M059J (cell line): ENCODE measurements at places on chromosomes 6 and 20.
A peak's percentile ranks its signal among the peaks of the same experiment; 100 is the strongest.

GRCh38 chr20:56513161-56514150 is 11.1 kb upstream of the FAM209A start:
- no peak for DNase-seq

GRCh38 chr20:61419010-61419409 is 166.9 kb downstream of the CDH4 start:
- no peak for DNase-seq

DNA sequence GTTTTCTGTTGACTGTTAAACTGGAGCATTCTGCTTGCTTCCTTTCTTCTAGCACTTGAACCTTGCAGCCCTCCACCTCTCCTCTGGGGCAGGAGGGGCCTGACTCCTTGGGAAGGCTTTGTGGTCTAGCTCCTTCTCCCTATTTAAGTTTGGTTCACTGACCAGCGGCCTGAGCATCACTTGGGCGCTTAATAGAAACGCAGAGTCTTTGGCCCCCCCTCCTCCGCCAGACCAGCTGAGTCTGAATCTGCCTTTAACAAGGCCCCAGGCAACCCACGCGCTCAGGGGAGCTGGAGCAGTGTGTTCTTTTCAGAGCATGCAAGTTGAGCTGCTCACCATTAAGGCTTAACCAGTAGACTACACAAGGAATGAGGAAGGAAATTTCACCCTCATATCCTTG is 225.7 kb downstream of the NRN1 start:
- no peak for DNase-seq

DNA sequence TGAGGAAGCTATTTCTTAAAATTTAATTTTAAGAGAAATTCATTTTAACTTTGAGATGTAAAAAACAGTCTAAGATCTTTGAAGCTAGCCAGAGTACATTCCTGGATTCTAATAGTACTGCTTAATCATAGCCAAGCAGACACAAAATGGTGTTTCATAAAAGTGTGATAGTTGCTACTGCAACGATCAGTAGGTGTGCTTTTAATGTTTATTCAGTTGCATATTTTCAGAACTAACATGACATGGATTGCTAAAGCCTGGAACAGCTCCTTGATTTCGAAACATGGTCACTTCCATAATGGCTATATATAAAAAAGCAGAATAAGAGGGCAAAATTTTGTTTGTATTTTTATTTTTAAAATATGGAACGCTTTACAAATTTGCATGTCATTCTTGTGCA is 35.5 kb downstream of the SESN1 start:
- DNase-seq, result no peak

DNA sequence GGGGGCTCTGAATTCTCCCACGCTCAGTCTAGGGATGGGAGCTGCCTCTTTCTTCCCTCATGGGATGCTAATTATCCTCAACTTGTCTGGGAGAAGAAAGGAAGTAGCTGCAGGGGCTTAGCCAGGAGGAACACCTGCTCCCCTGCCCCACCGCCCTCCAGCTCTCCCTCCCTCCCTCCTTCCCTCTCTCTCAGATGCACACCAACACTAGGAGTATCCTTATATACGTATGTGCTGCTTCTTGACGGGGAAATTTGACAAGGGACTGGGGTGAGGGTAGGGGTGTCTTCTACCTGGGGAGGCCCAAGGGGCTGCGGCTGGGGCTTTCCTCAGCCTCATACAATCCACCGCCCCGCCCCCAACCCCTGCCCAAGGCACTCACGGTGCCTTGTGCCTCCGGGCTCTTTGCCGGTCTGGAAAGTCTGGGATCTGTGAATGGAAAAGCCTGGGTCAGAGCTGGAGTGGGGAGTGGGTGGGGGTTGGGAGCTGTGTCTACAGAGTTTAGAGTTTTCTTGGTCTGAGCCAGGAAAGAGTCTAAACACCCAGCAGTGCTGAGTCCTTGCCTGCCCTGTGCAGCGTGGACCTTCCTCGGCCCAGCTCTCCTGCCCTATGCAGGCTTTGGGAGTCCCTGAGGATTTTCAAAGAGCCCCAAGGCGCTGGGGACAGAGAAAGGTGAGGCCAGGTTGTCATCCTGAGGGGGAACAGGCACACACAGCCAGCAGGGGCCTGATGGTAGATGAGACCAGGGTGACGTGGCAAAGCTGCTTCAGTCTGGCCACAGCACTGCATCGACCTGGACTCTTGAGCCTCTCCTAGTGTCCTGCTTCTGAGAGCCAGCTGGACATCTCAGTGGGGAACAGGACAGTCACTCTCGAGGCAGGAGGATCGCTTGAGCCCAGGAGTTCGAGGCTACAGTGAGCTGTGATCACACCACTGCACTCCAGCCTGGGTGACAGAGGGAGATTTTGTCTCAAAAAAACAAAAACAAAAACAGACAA is 29.3 kb upstream of the EMILIN3 start:
- peak; percentile 38 for DNase-seq

- DNase-seq, result peak; percentile 34
Observed at GRCh38 chr6:28960846-28961500, 37.2 kb upstream of the TRIM27 start.

DNA sequence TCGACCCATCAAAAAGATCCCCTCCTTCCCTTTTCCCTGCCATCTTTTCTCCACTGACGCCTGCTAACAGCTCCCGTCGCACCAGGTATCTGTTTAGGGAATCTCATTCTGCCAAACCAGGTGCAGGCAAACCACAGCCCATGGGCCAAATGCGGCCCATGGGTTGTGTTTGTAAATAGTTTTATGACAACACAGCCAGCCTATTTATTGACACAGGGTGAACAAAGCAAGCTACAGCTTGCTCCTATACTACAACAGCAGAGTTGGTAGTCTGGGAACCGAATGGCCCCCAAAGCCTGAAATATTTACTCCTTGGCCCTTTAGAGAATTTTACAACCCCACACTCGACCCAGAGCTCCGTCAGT is 16.4 kb downstream of the NFATC2 start:
- no peak for DNase-seq

DNA sequence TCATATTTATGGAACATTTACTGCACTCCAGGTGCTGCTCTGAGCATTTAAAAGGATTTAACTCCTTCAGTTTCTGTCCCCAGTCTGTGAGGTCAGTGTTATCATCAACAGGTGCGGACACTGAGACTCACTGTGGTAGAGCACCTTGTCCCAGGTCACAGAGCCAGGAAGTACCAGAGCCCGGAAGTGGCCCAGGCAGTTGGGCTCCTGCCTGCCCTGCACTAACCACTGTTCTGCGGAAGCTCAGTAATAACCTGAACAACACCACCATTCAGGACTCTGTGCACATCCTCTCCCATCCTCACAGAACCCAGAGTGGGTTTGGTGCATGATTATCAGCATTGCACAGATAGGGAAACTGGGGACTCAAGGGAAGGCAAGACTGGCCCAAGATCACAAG is 16.8 kb upstream of the SIRPG start:
- no peak for DNase-seq

DNA sequence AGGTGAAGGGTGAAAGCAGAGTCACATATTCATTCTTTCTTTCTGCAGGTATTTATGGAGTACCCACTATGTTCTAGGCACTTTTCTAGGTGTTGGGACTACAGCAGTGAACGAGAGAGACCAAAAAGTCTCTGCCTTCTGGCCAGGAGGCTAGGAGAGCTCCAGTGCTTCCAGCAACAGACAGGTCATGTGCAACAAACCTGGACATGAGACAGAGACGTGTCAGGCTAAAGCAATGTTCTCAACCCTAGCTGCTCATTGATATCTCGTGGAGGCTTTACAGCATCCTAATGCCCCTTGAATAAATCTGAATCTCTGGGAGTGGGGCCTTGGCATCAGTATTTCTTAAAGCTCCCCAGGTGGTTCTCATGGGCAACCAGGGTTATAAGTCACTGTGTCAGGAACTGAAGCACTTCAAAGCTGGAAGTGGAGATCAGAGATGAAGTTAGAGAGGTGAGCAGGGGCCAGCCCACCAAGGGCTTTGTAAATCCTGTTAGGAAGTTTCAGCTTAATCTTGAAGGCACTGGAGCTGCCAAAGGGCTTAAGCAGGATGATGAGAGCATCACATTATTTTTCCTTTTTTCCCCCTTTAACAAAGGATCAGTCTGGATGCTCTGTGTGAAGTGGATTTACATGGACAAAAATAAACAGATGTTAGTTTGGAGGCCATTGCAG is 13.0 kb upstream of the TBCC start:
- DNase-seq, result no peak

GRCh38 chr6:36169023-36170007 is 27.2 kb upstream of the BRPF3 start:
- no peak for DNase-seq

- DNase-seq, result peak; percentile 32
Observed at GRCh38 chr6:107144014-107144413, 28.7 kb upstream of the BEND3 start.

DNA sequence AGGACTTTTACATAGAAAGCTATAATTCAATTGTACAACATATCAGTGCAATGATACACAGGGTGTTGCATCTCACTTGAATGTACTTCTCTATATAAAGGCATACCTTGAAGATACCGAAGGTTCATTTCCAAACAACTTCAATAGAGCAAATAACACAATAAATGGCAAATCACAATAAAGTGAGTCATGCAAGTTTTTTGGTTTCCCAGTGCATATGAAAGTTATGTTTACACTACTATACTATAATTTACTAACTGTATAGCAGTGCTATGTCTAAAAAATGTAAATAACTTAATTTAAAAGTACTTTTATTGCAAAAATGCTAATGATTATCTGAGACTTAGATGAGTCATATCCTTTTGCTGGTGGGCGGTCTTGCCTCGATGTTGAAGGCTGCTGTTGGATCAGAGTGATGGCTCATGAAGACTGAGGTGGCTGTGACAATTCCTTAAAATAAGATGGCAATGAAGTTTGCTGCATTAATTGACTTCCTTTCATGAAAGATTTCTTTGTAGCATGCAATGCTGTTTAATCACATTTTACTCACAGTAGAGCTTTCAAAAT is 188.8 kb downstream of the TASP1 start:
- DNase-seq, result peak; percentile 21

GRCh38 chr6:33490198-33490597 is 35.8 kb downstream of the ZBTB9 start:
- DNase-seq, result peak; percentile 54

- DNase-seq, result no peak
Observed at GRCh38 chr6:120779441-120779840, 554.8 kb downstream of the TBC1D32 start.

GRCh38 chr20:35598476-35598875 is 17.2 kb upstream of the SPAG4 start:
- no peak for DNase-seq

DNA sequence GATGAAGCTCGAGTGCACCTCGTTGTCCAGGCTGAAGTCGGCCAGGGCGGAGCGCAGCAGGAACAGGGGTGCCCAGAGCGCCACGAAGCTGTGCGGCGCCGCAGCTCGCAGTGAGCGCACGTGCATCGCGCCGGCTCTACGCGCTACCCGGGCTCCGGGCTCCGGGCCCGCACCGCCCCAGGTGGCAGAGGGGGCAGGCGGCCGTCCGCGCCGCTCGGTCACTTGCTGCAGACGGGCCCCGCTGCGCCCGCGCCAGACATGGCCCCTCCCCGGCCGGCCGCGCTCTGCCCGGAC is 497 bp downstream of the BMP7 start:
- no peak for DNase-seq

DNA sequence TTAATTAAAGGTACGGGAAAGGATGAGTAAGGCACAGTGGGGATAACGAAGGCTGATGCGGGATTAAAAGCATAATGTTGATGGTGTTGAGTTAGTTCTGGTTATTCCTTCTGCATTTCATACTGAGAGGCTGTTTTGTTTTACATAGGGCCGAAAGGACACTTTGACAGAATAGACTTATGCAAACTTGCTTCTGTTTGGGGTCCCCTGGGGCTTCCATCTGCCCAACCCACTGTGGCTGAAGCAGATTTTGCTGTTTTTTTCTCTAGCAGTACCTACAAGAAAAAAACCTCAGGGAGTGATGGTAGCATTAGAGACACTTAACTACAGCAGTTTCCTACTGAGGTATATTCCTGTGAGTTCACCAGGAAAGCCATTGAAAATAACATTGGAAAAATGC is 136.1 kb upstream of the SUPT3H start:
- no peak for DNase-seq

- DNase-seq, result no peak
Observed at GRCh38 chr6:97110149-97110548, 172.9 kb downstream of the MMS22L start.

- no peak for DNase-seq
Observed at GRCh38 chr6:103783329-103783728, 1076.4 kb downstream of the HACE1 start.
